ENCODE measurements at places on chromosomes 3 and 15.

- DNase-seq = no peak
Observed at GRCh38 chr3:72746430-72747411, 101.5 kb downstream of the SHQ1 start.

GRCh38 chr3:138066383-138066782 lies 49.0 kb downstream of the DZIP1L start:
- DNase-seq = no peak

GRCh38 chr3:18423401-18424212 lies 1.5 kb downstream of the SATB1 start:
- no peak for DNase-seq

DNA sequence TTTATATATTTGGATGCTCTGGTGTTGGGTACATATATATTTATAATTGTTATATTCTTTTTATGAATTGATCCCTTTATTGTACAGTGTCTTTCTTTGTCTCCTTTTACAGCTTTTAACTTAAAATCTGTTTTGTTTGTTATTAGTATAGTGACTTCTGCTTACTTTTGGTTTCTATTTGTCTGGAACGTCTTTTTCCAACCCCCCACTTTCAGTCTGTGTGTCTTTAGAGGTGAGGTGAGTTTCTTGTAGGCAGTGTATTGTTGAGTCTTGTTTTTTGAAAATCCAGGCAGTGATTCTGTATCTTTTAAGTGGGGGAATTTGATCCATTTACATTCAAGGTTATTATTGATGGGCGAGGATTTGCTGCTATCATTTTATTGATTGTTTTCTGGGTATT lies 62.0 kb downstream of the AP4E1 start:
- DNase-seq = no peak

GRCh38 chr3:9352917-9353752 lies 9.7 kb upstream of the THUMPD3 start:
- DNase-seq = no peak

- DNase-seq = no peak
Observed at GRCh38 chr3:100966049-100966491, 27.2 kb downstream of the ABI3BP start.

GRCh38 chr3:8505621-8506020 lies 4.0 kb downstream of the LMCD1 start:
- DNase-seq = no peak

- DNase-seq = peak; percentile 50
Observed at GRCh38 chr3:158110658-158111018, 749 bp downstream of the RSRC1 start.

GRCh38 chr3:151146731-151147091 lies 56.3 kb downstream of the GPR171 start:
- no peak for DNase-seq

- DNase-seq = no peak
Observed at GRCh38 chr3:158470944-158471638, 99.9 kb upstream of the MLF1 start.

GRCh38 chr15:75517233-75517632 lies 61.9 kb downstream of the PTPN9 start:
- no peak for DNase-seq

- DNase-seq = no peak
Observed at GRCh38 chr15:38864827-38865581, 300.4 kb upstream of the RASGRP1 start.

DNA sequence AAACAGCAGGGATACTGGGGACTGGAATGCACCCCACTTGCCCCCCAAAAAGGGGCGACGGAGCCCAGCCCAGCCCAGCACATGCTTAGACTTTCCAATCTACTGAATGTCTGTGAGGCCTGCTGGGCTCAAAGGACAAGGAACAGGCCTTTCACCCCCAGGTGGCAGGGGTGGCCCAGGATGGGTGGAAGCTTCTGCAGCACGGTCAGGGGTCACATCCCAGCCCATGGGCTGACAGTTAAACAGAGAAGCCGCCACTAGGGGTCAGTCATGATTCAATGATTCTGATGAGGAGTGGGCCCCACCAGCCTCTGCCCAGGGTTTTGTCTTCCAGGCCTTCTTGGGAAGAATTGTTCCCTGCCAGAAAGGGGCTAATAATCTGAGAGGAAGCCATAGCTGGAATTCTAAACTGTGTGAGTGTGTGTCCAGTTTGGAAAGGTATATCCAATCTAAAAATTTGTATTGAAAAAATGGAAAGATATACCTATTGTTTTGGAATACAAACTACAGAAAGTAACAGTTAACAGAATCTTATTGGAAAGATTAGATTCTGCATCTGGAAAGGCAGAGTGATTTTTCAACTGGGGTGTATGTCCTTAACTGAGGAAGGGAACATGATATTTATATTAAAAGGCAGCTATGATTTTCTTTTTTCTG lies 2.2 kb downstream of the CHRNB4 start:
- peak; percentile 1 for DNase-seq

DNA sequence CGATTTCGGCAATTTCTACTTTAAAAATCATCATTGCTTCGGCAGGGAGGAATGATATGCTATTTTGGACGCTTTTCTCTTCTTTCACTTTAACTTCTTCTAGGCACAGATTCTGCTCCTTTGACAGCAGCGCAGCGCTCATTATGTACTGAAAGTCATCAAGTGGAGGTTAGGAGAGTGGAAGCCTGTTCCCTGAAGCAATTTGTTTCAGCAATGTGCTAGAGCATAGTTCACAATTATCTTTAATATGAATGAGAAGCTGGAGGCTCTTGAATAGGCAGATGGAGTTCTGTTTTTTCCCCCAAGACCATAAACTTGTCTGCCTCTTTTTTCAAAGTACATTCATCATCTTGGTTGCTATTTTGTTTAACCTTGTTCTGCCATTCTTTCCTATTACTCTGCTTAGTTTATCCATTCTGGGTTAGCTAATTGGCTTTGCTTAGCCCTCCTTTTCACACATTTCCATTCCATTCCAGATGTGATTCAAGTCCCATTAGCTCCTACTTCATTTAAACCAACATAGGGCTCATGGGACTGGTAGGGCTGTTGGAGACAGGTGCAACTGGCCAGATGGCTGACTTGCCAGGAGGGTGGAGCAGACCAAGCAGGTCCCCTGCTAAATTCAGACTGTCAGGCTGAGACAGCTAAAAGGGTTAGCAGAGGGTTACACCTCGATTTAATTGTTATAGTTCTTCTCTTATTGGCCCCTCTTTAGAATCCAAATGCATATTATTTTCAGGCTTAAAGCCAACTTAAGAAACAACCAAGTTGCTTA lies 534.7 kb upstream of the CBLB start:
- no peak for DNase-seq

DNA sequence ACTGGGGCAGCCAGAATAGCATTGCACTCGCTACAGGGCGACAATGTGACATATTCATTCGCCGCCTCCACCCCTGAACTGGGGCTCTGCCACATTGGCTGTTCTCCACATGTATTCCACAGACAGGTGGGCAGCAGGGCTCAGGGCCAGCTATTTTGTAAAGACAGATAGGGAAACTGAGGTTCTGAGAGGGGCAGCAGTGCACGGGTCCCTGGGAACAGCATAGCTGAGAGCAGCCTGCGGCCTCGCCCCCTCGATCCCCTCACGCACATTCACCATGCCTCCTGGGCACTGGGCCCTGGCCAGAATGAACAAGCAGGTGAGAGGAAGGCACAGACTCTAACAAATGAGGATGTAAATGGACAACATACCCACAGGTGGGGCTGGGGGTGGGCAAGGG lies 75.0 kb upstream of the SPATA12 start:
- no peak for DNase-seq

- DNase-seq = peak; percentile 60
Observed at GRCh38 chr15:66023311-66023972, 154.2 kb downstream of the RAB11A start.

DNA sequence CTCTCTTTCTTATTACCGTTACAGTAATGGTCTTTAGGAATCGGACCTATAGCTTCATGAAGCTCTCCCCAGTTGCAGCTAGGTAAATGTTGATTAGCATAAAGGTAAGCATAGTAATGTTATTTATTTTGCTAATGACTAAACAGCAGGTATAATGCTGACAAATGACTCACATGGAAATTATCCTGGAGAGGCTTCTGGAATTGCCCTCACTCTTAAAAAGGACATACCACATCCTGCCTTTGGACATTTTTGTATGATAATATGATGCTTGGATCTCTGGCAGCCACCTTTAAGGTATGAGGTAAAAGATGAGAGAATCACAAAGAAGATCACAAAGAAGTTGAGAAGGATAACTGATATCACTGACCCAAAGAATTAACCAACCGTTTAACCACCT lies 238.6 kb downstream of the CHL1 start:
- no peak for DNase-seq

DNA sequence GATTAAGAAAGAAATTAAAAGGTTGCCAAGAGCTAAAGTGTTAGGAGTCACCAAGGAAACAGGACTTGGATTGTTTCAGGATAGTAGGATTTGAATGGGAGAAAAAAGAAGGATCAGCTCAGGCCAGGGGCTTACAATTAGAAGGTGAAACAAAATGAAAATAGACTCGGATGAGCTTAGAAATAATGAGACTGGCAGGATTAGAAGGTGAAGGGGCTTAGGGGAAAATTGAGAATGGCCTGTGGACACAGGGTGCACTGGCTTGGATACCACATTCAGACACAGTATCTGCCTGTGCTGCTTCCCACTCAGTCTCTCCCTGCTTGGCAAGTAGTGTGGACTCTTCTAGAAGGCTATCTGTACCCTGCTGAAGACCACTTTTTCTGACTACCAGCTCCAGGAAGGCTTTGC lies 206.1 kb upstream of the ATP10A start:
- no peak for DNase-seq

- no peak for DNase-seq
Observed at GRCh38 chr3:83928391-83928790, 1030.4 kb upstream of the CADM2 start.

- DNase-seq = no peak
Observed at GRCh38 chr3:152210697-152211096, 58.0 kb upstream of the MBNL1 start.

DNA sequence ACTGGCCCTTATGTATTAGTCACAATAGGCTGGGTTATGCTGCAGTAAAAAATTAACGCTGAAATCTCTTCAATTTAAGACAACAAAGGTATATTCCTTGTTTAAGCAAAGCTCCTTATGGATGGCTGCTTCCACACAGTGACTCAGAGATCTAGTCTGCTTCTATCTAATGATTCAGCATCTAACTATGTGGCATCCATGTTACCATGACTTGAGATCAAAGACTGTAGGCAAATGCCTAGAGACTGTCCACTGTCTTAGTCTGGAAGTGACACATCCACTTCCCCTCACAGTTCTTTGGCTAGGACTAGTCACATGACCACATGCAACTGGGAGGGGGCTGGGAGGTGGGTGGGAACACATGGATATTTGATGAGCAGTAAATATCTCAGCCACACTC lies 61.3 kb upstream of the PSMD6 start:
- no peak for DNase-seq

GRCh38 chr3:173690542-173691180 lies 293.1 kb downstream of the NLGN1 start:
- no peak for DNase-seq

- no peak for DNase-seq
Observed at GRCh38 chr15:80929225-80929624, 60.4 kb downstream of the MESD start.
